Hematopoietic multipotent progenitor cell (in vitro differentiated cells): ENCODE measurements at places on chromosomes 12 and 14.

- no peak for DNase-seq
These were observed 182.7 kb downstream of the KTN1 start for GRCh38 chr14:55762595-55763232.

DNA sequence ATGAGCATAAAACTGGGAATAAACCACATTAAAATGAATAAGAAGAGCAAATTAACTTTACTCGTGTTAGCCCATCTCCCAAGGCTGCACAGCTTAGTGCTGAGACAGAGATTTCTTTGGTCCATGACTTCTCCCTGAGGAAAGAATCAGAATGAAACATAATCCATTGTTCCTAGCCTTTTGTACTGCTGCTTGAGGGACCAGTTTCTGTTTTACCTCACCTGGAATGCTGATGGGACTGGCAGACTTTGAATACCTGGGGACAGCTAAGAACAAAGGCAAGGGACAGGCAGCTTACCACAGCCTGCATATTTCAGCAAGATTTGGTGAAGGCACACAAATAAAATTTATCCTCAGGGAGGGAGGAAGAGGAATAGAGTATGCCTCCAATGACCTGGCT, 401.6 kb downstream of the CCDC91 start:
- no peak for DNase-seq

DNA sequence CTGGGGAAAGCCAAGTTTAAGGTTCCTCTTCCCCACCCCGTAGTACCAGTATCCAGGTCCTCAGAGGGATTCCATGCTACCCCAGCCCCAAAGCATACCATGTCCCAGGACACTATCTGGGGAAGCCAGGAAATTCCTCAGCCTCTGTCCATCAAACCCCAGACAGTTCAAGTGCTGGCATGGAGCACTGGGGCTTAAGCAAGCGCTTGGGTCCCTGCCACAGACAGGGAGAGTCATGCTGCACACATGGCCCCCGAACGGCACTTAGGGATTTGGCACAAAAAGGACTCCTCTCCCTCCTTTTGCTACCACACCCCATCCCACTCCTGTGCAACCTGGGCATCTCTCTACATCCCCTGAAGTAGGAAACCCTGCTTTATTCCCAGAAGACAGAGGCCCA, 21.8 kb downstream of the ADCY6 start:
- no peak for DNase-seq

DNA sequence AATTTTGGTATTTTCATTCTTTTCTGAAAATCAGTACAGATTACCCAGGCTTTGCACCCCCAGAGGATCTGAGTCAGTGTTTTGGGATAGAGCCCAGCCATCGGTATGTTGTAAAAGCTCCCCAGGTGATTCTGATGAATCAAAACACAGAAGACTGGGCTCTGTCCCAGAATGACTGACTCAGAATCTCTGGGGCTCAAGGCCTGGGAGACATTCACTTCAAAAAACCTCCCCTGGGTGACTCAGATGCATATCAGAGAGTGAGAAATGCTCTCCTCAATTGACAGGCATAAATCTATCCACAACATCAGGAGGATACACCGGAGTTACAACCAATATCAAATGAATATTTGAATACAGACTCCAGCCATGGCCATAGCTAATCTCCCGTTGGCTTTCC, 32.6 kb downstream of the SLC35F4 start:
- no peak for DNase-seq

DNA sequence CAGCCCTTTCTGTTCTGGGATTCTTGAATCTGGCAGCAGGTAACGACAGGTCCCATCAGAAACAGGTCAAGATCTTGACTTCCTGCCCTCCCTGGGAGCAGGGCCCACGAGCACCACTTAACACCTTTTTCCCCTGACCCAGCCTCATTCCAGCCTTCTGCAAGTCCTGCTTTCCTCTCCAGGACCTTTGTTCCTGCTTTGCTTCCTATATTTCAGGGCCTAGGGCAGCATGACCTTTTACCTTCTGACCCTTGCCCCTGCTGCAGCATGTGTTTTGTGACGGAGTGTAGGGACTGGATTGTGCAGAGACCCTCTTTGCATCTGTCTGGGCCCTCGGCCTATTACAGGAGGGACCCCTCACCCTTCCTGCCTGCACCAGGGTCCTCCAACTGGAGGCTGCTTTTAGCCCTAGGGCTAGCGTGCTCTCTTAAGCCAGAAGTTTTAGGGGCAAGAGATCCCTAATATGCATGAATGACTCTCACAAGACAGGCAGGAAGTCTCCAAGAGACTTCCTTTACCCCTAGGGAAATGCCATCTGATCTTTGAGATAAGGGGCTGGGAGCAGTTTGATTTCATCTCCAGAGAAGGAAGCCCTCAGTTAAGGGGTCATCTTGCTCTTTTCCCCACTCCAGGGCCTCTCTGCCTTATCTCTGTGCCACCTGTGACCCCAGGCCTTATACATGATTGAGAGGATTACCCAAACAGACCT, 209.4 kb upstream of the BCL2L14 start:
- DNase-seq, result no peak

GRCh38 chr12:132546647-132547046, 56.7 kb downstream of the FBRSL1 start:
- no peak for DNase-seq

- DNase-seq, result no peak
These were observed 19.9 kb downstream of the DAAM1 start for GRCh38 chr14:59208224-59208814.

DNA sequence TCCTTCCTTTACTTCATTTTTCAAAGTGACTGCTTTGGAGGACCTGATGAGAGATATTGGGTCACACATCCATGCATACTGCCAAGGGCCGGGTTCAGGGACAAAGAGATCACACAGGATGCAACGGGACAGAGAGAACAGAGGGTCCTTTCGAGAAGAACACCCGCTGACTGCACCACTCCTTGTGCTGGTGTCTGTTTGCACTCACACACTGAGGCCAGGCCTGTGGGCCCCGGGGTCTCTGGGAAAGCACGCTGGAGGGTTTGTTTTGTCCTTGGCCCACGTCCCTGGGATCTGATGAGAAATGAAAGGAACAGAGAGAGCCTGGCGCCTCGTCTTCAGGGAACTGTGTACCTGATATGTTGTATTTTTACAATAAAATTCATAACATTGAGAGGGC, 42.2 kb downstream of the PAH start:
- DNase-seq, result no peak

GRCh38 chr14:88417594-88417993, 32.1 kb downstream of the SPATA7 start:
- DNase-seq, result no peak

- DNase-seq, result peak; percentile 14
These were observed 26.0 kb upstream of the LTBP2 start for GRCh38 chr14:74638066-74638465.

GRCh38 chr14:27995691-27996090, 770.9 kb upstream of the FOXG1 start:
- DNase-seq, result no peak

DNA sequence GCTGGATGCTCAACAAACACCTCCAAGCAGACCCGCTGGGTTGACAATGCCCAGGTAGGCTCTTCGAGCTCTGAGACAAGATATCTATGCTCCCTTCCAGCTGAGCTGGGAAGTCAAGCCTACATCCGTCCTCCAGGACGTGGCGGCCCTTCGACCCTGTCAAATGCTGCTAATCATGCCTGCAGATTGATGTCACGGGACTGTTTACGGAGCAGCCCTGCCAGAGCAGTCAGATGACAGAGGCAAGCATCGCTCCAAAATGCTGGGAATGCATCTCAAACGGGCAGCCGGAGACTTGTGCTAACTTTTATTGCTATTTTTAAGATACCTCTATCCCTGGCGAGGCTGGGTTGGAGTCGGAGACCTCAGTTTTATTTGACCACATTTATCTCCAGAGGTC, 139.2 kb downstream of the NTF3 start:
- DNase-seq, result no peak

DNA sequence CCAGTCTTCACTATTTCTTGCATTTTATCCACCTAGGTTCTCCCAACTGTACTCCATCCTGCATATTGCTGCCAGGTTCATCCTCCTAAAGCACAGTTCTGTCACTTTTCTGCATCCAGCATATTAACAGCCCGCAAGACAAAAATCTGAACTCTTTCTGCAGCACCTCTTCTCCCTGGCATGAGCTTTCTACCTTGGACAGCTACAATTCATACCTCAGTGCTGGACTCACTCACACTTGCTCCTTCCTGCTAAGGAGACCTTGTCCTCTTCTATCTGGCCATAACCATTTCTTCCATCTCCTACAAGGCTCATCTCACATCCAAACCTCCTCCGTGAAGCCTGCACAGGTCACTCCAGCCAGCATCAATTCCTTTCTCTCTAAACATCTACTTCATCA, 170.1 kb upstream of the GRIP1 start:
- no peak for DNase-seq

DNA sequence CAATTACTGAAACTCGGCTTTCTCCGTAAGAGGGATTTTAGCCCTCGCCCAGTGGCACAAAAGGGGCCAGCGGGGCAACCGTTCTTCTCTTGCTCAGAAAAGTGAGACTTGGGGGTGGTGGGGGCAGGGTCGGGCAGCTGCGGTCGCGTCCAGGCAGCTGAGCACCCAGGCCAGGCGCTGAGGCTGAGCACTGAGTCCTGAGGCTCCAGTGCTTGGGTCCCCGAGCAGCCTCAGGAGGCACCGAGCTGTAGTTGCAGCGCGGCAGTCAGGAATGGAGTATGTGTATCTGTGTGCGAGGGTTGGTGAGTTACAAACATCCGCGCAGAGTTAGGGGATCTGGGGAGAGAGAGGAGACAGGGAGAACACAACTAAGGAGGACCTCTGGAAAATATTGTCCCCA, 4.1 kb upstream of the HOXC6 start:
- DNase-seq, result no peak

- no peak for DNase-seq
These were observed 460.8 kb downstream of the BCAT1 start for GRCh38 chr12:24488091-24488596.

GRCh38 chr12:96571101-96571862, 81.9 kb downstream of the CFAP54 start:
- DNase-seq, result no peak

- no peak for DNase-seq
These were observed 114.1 kb downstream of the FSCB start for GRCh38 chr14:44392984-44393383.

DNA sequence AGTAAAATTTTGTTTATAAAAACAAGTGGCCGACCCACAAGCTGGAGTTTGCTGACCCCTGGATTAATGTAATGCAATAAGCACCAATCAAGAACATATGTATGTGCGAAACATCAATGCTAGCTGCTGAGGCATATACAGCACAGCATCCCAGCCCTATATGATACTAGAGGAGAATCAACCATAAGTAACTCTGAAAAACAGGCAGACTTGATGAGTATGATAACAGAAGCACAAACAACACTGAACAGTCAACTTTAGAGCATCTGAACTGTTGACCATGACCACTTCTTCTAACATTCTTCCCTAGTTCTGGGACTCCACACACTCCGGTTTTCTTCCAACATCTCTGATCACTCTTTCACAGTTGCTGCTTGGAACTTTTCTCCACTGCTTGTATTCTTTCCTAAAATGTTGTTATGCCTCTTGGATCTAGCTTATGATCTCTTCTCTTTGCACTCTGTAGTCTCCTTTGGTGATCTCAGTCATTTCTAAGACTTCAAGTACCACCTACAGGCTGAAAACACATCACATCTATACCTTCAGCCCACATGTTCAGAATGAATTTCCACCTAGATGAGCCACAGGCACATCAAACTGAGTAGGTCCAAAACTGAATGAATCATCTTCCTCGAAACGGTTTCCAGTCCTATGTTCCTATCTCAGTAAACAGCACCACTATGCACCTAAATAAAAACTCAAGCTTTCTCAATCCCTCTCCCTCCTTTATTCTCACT, 57.2 kb downstream of the STXBP6 start:
- no peak for DNase-seq

DNA sequence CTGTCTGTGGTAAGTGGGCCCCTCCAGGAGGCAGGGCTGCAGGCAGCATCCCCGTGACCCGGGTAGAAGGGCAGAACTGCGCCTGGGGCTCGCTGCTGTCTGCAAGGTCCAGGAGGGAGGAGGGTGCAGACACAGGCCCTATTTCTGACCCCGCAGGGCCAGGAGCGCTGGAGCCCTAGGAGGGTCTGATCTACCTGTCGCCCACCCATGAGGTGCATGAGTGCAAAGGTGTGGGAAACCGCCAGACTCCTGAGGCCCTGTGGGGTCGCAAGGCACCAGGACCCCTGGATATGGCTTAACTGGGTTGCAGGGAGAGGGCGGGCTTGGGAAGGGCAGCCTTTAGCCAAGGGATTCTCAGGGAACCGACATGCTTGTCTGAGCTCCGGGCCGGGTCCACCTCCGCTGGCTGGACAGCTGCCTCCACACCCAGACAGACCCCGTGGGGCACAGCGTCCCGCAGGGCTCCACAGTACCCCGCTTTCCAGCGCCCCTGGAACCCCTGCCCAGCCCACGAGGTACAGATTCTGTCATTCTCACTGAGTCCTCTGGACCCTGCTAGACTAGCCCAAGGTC, 72.9 kb upstream of the TSPAN11 start:
- no peak for DNase-seq

DNA sequence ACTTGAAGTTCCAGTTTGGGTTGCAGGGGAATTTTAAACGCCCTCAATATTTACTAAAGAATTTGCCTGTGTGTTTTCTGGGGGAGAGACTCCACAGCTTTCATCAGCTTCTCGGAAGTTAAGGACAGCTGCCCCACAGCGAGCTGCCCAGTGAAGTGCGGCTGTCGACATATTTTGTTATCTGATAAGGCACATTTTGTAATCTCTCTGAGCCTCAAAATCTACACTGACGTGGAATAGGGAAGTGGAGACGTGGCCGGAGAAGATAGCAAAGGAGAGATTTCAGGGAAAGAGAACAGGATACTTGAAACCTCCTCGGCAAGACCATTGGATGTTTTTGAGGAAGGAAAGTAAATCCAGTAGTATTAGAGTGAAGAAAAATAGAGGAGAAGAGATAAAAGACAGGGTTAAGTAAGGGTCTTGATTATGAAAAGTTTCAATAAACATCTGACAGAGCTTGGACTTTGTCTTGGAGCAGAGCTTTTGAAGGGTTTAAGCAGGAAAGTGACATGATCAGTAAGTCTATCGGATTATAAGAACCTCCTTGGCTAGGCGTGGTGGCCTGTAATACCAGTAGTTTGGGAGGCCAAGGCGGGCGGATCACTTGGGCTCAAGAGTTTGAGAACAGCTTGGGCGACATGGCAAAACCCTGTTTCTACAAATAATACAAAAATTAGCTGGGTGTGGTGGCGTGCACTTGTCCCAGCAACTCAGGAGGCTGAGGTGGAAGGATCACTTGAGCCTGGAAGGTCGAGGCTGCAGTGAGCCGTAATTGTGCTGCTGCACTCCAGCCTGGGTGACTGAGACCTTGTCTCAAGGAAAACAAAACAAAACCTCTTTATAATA, 1.1 kb downstream of the POLR3B start:
- DNase-seq, result peak; percentile 61

DNA sequence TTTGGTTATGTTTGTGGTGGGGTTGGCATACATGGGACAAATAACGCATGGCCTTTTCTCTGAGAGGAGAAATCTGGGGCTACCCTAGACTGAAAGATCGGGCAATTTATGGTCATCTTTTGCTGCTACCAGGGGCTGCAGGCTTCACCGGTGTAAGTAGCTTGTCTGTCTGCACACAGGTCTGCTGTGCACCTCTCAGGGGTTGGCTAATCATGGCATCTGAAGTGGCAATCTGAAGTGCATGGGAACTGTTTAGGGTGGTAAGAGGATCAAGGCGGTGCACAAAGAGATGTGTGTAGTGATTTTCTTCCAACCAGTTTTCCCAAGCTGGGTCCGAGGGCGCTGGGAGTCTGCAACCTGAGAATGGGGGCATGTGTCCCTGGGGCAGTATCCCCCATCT, 141.3 kb downstream of the EMP1 start:
- DNase-seq, result no peak
